Activated CD8-positive, alpha-beta memory T cell treated with anti-CD3 and anti-CD28 coated beads for 24 hours (primary cell): ENCODE measurements at places on chromosomes 12 and 14.

GRCh38 chr14:57848353-57848752, 17.5 kb downstream of the SLC35F4 start:
- no peak for DNase-seq

DNA sequence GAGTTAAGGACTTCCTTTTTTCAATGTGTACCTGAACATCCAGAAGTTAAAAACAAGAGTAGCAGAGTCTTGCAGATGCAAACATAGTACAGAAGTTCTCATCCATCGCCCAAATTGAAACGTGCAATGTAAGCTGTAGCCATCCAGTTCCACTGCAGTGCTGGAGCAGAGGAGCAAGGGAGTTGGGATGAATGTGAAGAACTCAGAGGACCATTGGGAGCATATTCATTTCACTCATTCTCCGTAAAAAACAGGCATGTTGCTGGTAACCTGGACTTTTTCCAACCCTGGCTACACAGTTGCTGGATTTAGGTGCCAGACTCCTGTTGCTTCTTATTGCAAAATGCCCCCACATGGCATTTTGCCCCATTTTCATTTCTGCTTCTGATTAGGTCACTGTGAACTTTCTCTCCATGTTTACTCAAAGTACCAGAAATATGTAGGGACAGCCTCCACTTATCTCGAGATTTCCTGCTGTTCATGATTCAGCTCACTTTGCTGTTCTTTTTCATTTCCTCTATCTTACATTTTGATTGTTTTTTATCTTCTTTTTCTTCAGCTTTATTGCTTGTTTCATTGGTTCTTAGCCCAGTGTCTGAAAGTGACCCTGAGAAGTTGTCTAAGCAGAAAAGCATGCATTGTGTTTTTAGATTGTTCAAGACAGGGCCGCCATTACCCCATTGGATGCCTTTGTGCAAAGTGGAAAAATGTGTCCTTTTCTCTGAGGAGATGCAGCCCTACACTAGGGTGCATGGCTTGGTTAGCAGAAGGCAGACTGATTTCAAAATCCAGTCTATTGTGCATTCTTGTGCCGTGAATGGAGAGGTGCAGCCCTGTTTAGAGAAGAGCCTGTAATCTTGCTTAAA, 109.0 kb upstream of the AMIGO2 start:
- DNase-seq = no peak

- no peak for DNase-seq
Measured at GRCh38 chr12:80966001-80966400, 28.3 kb upstream of the LIN7A start.

DNA sequence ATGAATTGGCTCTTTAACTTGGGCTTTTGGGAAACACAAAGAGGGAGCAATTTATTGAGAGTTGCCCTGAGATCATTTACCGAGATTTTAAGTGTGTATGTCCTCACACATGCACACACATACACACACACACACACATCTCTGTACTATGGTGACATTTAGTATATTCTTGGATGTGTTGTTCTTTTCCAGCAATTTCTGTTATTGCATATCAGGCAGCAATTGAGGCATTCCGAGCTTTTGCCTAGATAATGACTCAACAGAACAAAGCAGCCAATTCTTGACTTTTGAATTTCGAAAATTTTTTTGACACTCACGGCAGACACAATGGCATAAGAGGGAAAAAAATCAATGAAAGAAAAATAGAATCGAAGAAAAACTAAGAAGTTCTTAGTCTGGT, 248.5 kb downstream of the DUSP6 start:
- no peak for DNase-seq

GRCh38 chr12:131795690-131796410, 32.3 kb upstream of the MMP17 start:
- DNase-seq = no peak

GRCh38 chr12:53710091-53710490, 17.2 kb downstream of the CALCOCO1 start:
- no peak for DNase-seq
